ENCODE measurements at places on chromosomes 13 and 19. TPM values are rescaled to one million over a fixed set of nuclear protein-coding genes. Genes with fewer than 3 reads are reported as not detected.

DNA sequence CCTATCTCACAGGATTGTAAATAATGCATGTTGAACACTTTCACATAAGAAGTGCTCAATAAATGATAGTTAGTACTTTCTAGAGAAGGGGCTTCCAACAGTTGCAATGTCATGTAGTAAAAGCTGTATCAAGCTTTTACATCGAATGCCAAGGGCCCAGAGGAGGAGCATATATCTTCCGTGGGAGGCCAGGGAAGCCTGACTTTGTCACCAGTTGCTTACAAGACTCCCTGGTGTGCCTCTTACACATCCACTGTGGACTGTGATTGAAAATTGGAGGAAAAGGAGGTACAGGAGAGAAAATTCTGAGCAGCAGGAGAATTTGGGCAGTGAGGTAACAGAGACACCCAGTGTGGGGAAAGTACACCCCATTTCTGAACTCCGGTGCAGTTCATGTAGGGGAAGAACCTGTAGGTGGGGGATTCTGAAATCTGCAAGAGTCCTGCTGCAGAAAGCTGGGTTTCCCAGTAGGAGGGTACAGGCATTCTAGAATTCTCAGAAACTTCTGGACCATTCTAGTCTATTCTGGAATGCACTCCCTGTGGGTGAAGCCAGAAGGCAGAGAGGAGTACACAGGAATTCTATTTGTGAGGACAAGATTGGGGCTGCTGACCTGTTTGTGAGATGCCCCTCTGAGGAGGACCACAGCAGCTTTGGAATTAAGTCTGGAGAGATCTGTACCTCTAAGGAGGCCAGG lies 54.0 kb downstream of the ALOX5AP start:
- H3K27ac ChIP-seq = no peak overlapping the region
- no peak for DNase-seq
- H3K27me3 ChIP-seq = no peaks in the 10 kb centered on the region
- H3K4me1 ChIP-seq = no peaks in the 10 kb centered on the region
- no peak overlapping the region for H3K4me3 ChIP-seq
- H3K36me3 ChIP-seq = no peaks in the 10 kb centered on the region

GRCh38 chr13:44652962-44653660 lies 77.0 kb upstream of the TSC22D1 start:
- no peaks in the 10 kb centered on the region for H3K36me3 ChIP-seq
- no peaks in the 10 kb centered on the region for H3K4me1 ChIP-seq
- no peak overlapping the region for H3K27ac ChIP-seq

The SHC2 gene
- not detected for polyA plus RNA-seq

GRCh38 chr19:5137571-5138124 lies 168.7 kb downstream of the KDM4B start:
- peaks cover 47% of the 10 kb centered on the region for H3K4me1 ChIP-seq

DNA sequence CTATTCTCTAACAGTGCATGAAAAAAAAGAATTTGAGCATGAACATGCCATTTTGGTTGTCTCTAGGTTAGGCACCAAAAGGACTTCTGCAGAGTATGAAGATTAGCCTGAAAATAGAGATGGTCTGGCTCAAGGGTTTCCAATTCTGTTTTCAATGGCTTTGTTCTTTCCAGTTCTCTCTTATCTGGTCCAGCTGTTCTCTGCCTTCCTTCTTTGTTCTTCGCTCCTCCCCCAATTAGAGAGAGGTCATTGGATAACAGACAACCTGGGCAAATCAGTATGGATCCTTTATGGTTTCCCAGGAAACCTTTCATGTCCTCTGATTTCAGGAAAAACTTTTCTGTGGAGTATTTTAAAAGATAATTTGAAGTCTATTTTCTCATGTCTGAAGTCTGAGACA lies 623.4 kb downstream of the PCDH17 start:
- H3K27ac ChIP-seq = no peak overlapping the region
- H3K27me3 ChIP-seq = no peaks in the 10 kb centered on the region
- no peaks in the 10 kb centered on the region for H3K36me3 ChIP-seq
- no peak for DNase-seq
- no peaks in the 10 kb centered on the region for H3K4me1 ChIP-seq
